Cerebellar nuclear complex (tissue), 1 donor: ENCODE measurements at places on chromosomes 16 and 17.

DNA sequence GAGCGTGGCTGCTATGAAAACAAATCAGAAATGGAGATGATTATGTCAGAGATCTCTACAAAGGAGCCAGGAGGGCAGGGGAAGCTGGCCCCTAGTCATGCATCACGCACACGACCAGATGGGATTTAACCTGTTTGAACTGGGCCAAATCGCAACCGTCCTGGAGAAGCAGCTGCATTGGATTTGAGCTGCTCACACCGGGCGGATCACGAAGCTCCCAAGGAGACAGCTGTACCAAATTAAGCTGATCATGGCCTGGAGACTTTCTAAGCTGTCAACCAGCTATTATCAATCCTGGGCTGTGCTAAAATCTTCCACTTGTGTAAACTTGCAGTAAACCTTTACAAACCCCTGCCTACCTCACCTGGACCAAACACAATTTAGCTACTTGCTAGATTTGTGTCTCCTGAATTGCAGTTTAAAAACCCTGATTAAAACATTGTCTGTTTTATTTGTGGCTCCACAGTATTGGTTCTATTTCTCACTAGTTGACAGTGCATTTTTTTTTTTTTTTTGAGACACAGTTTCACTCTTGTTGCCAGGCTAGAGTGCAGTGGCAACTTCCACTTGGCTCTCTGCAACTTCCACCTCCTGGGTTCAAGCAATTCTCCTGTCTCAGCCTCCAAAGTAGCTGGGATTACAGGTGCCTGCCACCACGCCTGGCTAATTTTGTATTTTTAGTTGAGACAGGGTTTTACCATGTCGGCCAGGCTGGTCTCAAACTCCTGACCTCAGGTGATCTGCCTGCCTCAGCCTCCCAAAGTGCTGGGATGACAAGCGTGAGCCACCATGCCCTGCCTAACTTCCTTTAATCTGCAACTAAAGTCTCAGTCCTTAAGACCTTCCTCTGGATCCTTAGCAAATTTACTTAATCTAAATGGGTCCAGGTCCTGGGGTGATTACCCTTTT lies 98.3 kb upstream of the GRIN2A start:
- no peak for DNase-seq

- no peak for DNase-seq
These were observed 340.9 kb upstream of the PSMD7 start for GRCh38 chr16:73955702-73956101.

DNA sequence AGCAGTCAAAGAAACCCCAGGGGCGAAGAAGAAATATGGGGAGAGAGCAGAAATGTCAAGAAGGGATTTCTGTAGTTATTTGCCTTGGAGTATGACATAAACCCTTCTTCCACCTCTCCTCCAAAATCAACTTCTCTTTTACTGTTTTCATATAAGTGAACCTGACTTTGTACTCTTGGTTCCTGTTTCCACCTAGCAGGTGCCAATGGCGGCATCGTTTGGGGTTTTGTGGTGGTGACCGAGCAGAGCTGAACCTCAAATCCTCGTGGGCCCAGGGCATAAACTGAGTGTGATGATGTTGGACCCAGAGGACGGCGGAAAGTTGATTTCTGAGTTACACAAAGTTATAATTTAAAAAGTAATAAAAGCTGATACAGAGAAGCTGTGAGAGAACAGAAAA lies 39.6 kb upstream of the PSMD7 start:
- DNase-seq = no peak

GRCh38 chr16:23079675-23080301 lies 69.5 kb downstream of the USP31 start:
- no peak for DNase-seq

GRCh38 chr17:38877130-38877851 lies 7.4 kb downstream of the LASP1 start:
- no peak for DNase-seq

DNA sequence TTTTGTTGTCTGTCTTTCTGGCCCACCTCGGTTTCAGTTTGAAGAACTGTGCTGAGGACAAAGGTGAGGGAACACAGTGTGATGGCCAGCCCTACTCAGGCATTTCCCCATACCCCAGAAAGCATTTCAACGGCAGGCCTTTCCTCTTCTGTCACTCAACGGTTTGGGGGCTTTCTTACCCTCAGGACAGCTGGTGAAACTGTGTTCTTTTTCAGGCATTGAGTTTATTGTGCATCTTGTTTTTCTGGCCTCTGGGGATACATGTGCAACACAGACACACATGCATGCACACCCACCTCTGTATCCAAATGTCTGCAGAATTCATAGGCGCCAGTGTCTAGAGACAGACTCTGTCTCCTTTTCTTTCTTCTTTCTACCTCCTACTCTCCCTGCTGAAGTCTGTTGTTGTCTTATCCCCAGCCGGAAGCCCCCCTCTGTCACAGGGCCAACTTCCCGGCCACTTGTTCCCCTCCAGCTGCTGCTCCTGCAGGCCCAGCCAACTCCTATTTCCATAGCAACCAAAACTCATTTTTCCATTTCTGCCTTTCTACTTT lies 17.0 kb downstream of the CHD9 start:
- DNase-seq = no peak

GRCh38 chr16:77785373-77785764 lies 3.0 kb upstream of the VAT1L start:
- no peak for DNase-seq

DNA sequence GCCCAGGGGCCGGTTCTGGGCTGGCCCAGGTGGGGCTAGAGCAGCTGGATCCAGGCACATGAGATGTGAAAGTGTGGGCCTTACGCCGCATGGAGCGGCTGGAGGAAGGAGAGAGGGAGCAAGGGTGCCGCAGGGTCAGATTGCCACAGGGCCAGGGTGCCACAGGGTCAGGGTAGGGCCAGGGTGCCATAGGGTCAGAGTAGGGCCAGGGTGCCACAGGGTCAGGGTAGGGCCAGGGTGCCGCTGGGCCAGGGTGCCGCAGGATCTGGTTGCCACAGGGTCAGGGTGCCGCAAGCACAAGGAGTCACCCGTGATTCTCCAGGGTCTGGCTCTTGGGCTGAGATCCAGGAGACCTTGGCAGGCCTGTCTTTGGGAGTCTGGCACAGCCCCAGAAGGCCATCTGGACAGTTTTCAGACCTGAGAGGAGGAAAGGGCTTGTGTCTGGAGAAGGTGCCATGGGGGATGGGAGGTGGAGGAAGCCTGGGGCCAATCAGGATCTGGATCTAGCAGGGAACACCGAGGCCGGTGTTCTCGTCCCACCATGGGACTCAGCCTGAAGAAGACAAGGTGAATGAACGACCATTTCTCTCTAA lies 13.1 kb upstream of the LASP1NB start:
- DNase-seq = no peak

GRCh38 chr16:54050459-54051210 lies 236.0 kb downstream of the IRX3 start:
- no peak for DNase-seq

DNA sequence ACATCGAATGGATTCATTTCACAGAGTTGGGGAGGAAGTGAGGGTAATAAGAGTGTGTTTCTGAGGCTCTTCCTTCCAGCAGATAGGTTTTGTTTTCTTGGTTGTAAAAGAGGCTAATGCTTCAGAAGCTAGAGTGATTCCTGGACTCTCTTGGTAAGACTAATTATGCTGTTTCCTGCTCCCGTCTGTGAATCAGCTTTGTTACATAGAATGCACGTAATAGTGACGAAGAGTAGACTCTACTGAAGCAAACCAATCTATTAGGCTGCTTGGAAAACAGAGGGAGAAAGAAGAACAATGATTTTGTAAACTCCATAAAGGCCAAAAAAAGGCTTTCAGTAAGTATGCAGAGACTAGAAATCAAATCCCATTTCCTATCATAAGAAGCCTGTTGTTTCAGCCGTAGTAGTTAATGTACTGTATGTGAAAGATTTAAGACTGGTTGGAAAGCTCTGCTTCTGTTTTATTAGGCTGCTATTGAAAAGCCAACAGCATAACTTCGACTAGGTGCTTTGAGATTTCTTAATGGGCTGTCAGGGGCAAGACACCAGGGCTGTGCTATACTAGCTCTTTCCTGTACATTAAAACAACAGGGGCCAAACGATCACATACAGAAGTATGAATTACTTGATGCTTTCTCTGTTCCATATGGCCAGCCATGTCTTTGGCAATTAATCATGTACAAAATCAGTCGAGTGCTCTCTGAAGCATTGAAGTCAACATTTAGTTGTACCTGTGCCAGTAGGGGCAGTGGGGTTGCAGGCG lies 219.0 kb downstream of the FTO start:
- DNase-seq = no peak

DNA sequence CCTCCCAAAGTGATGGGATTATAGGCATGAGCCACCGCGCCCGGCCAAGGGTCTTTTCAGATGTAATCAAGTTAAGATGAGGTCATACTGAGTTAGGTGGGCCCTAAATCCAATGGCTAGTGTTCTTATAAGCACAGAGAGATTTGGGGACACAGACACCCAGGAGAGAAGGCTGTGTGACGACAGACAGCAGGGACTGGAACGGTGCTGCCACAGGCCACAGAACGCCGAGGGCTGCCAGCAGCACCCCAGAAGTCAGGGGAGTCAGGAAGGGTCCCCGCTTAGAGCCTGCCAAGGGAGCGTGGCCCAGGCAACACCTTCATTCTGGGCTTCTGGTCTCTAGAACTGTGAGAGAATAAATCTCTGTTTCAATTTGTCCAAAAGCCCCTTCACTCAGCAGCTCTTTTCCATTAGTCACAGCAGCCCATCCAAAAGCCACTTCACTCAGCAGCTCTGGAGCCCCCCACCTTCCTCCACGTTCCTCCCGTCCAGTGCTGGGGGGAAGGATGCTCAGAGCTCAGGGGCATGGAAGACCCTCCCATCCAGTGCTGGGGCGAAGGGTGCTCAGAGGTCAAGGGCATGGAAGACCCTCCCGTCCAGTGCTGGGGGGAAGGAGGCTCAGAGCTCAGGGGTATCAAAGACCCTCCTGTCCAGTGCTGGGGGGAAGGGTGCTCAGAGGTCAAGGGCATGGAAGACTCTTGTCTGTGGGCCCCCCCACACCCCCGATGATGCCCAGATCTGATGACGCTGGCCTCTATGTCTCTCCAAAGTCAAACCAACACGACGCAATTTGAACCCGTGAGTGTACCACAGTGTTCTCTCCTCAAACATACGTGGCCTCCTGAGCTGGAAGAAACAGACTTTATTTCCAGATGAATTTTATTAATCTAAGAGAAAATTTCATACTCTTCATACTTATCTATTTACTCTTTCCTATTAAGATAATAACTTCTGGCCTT lies 11.9 kb downstream of the RAB40B start:
- no peak for DNase-seq

DNA sequence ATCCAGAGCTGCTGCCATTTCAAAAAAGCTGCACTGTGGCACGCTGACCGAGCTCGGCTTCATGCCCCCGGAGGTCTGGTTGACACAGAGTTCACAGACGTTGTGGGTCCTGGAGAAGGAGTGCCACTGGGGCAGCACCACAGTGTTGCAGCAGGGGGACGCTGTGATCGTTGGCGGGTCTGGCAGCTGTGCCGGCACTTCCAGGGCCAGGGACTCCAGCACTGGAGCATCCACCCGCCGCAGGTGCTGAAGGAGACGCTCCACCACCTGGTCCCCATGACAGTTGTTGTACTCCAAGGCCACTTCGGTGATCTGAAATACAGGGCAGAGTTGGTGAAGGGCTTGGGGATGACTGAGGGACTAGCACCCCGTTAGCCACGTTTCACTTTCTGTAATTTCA lies 23.5 kb downstream of the SNN start:
- DNase-seq = peak; percentile 16

GRCh38 chr16:12744860-12745259 lies 58.8 kb downstream of the CPPED1 start:
- DNase-seq = no peak

DNA sequence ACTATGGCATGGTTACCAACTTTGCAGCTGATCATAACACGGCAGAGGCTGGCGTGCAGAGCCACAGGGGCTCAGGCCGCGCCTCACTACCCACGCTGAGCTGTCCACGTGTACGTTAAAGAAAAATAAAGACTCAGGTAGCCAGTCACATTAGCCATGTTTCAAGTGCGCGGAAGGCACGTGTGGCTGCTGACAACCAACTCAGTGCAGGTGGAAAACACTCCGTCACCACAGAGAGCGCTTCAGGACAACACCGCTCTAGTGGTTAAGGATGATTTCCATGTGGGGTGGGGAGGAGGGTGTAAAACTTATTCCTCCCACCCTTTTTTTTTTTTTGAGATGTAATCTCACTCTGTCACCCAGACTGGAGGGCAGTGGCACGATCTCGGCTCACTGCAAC lies 33.8 kb downstream of the ZCCHC14 start:
- DNase-seq = no peak

DNA sequence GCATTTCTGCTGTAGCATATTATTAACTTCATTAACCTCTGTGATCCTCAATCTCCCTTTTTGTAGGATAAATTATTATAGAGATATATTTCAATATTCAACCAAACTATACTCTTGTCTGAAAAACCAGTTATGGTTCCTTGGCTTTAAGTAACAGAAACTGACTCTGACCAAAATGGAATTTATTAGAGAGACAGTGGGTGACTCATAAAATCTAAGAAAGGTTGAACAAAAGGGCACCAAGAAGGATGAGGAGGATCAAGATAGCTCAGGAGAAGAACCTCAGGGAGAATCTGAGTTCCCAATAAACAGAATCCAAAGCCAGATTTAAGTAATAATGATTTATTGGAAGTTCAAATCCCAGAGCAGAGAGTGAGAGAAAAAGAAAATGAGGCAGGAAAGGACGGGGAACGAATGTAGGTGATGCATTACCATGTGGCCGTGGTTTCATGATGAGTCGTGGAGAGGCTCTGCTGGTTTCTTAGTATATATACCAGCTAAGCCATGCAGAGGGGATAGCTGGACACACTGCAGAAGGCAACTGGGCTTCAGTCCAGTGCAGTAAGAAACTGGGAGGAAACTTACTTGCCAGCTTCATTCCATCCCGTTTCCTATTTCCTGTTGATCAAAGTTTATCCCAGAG lies 151.5 kb upstream of the GOT2 start:
- DNase-seq = no peak

DNA sequence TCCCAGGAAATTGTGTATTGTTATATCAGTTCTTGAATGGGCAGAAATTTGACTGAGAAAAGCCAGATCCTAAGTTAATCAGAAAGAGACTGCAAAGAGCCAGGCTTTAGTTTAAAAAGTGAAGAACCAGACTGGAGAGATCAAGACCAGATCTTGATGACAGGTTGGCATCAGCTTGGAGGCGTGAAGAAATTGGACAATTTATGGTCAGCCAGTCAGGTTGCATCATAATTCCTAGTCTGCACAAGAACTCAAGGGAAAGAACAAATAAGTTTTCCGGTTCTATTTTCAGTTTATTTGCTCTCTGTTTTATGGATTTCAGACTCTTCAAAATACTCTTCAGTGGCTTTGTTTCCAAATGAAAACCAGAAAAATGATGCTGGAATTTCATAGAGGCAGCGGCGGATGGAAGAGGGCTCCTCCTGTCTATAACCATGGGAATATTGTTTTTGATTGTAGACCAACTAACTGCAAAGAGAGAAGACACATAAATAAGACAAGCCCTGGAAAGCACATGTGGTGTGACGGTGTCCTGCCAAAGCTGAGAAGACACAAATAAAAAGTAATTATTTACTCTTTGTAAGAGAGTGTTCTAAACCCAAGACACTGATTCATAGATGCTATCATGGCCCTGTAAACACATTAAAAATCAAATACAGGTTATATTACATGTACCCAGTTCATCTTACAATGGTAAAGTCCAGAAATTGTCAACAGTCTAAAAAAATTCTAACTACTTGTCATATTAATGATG lies 91.7 kb downstream of the PCTP start:
- DNase-seq = no peak

GRCh38 chr17:37100231-37100630 lies 151.5 kb downstream of the AATF start:
- DNase-seq = no peak
